ENCODE measurements at places on chromosomes 5 and 9.

GRCh38 chr5:160641405-160641804 lies 210.6 kb downstream of the ATP10B start:
- DNase-seq: no peak

GRCh38 chr5:10727861-10728260 lies 33.2 kb downstream of the DAP start:
- DNase-seq: no peak

DNA sequence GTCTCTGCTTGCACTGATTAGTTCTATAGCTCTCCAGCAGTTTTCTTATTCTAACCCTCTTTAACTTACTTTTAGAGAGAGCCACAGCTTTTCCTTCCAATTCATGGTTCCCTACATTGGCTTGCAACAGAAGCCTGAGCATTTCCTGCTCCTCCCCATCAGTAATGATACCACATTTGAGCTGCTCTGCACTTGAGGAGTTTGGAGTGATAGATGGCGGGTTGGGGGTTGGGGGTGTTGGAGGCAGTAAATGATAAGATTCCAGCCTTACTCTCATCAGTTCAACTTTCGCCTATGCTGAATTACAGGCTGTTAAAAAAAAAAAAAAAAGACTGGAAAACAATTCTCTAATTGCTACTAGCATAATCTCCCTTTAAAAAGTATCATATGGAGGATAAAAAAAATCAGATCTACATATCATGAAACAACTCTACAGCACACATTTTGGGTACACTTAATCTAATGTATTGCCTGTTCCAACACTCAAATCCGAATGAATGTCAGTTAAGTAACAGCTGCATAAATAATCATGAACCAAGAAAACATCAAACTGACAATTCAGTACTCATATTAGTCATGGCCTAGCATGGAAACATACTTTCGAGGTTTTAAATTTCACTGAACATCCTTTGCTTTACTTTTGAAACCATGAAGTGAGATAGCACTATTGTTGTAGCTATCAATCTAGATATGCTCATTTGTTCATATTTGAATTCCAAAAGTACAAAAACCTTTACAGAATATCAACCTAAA lies 224.7 kb downstream of the NFIB start:
- DNase-seq: no peak

GRCh38 chr9:128421482-128421996 lies 882 bp downstream of the CERCAM start:
- peak; percentile 41 for DNase-seq

- no peak for DNase-seq
These were observed 20.5 kb downstream of the RANBP17 start for GRCh38 chr5:170882345-170882744.

- DNase-seq: no peak
These were observed 187.1 kb downstream of the SPOCK1 start for GRCh38 chr5:137312011-137312410.

- DNase-seq: no peak
These were observed 87.3 kb upstream of the ANXA1 start for GRCh38 chr9:73064315-73064714.

- no peak for DNase-seq
These were observed 4.9 kb downstream of the SELENOP start for GRCh38 chr5:42806701-42807262.

DNA sequence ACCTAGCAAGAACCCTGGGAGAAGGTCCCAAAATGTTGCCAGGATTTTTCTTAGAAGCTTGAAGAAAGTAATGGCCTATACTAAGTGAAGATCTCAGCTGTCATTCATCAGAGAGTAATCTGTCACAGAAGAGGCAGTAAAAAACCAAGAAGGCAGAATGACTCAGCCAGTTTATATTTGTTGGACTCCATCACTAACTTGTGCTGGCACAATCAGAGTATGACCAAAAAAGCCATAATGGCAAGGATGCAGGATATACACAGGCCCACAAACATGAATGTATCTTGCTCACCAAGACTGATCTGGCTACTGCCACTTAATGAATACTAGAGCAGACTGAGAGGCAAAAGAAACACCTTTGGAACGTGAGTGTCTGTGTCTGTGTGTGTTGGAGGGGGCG lies 104.0 kb upstream of the POU5F2 start:
- no peak for DNase-seq

DNA sequence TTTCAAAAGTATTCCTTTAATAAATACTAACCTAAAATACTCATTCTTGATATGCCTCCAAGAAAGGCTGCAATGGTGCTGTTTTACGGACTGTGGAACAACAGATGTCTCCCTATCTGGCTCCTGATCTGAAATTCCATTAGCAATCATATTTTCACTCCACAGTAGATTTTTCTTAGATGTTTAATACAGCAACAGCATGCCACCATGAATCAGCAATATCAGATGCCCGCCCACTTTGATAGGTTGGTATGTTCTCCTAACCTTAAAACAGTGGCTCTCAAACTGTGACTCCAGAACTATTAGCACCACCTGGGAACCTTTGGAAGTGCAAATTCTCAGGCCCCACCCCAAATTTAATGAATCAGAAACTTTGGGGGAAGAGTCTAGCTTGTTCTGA lies 110.2 kb downstream of the MLLT3 start:
- DNase-seq: no peak

GRCh38 chr9:84834426-84834825 lies 164.9 kb downstream of the NTRK2 start:
- no peak for DNase-seq
